ENCODE measurements at places on chromosomes 7 and 10.

GRCh38 chr7:38432671-38433070 is 159.2 kb upstream of the TARP start:
- DNase-seq, result no peak

GRCh38 chr7:36227223-36227622 is 74.2 kb downstream of the EEPD1 start:
- DNase-seq, result no peak

DNA sequence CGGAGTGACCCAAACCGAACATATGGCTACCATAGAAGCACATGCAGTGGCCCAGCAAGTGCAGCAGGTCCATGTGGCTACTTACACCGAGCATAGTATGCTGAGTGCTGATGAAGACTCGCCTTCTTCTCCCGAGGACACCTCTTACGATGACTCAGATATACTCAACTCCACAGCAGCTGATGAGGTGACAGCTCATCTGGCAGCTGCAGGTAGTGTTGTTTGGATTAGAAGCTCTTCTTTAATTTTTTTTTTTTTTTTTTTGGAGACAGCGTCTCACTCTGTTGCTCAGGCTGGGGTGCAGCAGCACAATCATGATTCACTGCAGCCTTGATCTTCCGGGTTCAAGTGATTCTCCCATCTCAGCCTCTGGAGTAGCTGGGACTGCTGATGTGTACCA is 45.8 kb downstream of the NRF1 start:
- no peak for DNase-seq

- DNase-seq, result no peak
These were observed 67.0 kb downstream of the ZRANB1 start for GRCh38 chr10:125008689-125009638.

GRCh38 chr10:76436981-76437380 is 1005.6 kb downstream of the LRMDA start:
- DNase-seq, result peak; percentile 21

DNA sequence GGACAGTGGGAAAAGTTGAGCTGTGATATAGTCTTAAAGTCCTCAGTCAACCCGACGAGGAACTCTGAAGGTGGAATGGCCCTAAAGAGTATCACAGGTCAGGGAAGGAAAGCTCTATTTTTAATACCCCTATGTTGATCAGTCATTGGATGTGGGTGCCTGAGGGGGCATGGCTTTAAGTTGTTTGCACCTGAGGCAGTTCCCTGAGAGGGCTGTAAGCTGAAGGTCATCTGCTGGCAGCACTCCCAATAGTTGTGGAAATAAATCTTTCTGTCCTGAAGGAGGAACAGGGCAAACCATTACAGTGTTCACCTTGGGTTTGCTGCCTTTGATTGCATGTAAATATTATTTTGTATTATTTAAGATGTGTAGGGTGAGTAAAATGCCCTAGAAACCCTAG is 17.8 kb upstream of the C1GALT1 start:
- no peak for DNase-seq

DNA sequence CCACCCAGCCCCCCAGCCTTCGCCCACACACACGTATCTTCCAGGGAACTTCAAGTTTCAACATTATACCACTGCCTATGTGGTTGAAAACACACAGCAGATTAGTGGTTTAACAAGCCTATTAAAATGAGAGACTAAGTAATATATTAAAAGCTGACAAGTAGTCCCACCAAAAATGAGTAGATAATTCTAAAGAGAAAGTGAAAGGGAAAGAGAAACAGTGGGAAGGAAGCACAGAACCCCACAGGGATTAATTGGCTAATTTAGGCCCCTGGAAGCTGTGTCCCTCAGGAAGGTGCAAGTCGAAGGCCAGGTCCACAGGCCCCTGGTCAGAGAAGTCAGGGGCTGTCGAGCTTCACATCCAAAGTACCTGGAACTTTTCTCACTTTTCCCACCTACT is 210.5 kb upstream of the YAE1 start:
- no peak for DNase-seq

GRCh38 chr7:80128918-80129317 is 5.7 kb upstream of the GNAI1 start:
- no peak for DNase-seq

- no peak for DNase-seq
These were observed 86.1 kb downstream of the PIP4K2A start for GRCh38 chr10:22628309-22628708.

- no peak for DNase-seq
These were observed 378.0 kb downstream of the CCSER2 start for GRCh38 chr10:84706431-84706830.

DNA sequence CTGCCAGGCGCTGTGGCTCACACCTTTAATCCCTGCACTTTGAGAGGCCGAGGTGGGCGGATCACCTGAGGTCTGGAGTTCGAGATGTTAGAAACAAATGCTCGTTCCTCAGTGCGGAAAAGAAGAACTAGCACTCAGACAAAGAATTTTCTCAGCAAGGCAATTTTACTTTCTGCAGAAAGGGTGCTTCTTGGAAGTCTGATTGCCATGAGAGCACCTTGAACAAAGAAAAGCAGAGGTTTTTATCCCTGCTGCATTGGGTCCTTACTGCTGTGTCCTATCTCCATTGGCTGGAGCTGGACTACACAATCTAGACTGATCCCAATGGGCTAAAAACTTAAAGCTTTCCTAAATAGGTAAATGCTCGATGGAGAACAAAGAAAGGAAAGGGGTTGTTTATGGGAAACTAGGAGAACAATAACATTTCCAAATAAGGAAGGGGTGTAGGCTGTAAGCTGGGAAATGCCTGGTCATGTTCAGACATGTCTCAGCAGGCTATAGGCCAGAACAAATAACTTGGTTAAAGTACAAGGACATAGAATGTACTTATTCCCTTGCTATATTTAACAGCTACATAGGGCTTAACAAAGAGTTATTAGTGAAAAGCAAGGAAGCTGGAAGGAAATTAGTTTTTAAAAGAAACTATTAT is 26.1 kb upstream of the ACTR3B start:
- DNase-seq, result no peak

GRCh38 chr7:55307123-55307916 is 57.8 kb upstream of the LANCL2 start:
- no peak for DNase-seq

- no peak for DNase-seq
These were observed 576.7 kb upstream of the POT1 start for GRCh38 chr7:125506331-125506730.

DNA sequence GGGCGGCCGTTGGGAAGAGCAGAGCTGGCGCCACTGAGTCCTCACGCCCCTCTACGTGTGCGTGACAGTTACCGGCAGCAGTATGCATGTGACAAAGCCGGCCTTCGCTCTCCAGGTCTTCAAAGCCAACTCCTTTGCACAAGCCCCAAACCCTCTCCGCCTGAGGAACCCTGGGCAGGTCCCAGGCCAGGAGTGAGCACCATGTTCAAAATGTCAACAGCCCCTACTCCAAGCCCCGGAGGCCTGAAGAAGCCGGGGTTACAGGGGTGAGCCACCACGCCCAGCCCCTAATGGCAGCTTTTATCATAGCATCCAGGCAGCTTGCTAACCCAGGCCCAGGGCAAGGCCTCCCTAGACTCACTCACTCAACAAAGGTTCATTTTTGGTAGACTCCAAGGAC is 70.8 kb downstream of the OAT start:
- no peak for DNase-seq

- DNase-seq, result no peak
These were observed 19.3 kb downstream of the VWA2 start for GRCh38 chr10:114258274-114258840.

- DNase-seq, result no peak
These were observed 317.0 kb downstream of the GLRX3 start for GRCh38 chr10:130453036-130453720.

DNA sequence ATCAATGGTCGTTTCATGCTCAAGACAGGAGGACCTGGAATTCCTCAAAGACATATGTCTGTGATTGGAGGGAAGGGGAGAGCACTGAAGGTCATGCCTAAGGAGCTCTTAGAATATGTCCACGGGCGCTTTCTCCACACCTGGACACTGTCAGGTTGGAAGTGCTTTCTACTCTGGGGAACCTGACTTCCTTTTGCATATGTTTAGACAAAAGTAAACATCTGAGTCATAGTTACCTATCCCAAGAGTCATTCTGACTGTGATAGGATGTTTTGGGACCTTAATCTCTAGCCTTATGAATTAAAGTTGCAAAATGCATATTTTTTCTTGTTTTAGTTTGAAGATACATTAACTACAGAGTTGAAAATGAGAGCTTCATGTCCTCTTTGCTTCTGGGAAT is 251.7 kb downstream of the KLF6 start:
- no peak for DNase-seq

DNA sequence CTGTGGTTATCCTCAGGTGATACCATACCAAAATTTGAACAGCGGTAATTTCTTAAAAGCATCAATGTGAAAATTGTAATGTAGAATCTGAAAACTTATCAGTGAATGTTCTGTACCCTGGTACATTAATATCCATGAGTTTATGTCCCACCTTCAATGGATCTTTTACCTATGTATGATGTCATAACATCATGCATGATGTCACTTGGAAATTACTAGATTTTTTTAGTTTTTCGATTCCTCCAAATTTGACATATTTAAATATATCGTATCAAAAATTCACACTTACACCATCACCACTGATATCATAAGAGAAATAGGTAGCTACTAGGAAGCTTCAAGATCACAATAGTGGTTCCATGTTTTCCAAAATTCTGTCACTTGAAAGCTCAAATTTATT is 95.0 kb upstream of the AKR1E2 start:
- DNase-seq, result no peak

- no peak for DNase-seq
These were observed 45.6 kb downstream of the VIPR2 start for GRCh38 chr7:159098811-159099655.

GRCh38 chr10:77087366-77087765 is 550.2 kb downstream of the KCNMA1 start:
- no peak for DNase-seq

DNA sequence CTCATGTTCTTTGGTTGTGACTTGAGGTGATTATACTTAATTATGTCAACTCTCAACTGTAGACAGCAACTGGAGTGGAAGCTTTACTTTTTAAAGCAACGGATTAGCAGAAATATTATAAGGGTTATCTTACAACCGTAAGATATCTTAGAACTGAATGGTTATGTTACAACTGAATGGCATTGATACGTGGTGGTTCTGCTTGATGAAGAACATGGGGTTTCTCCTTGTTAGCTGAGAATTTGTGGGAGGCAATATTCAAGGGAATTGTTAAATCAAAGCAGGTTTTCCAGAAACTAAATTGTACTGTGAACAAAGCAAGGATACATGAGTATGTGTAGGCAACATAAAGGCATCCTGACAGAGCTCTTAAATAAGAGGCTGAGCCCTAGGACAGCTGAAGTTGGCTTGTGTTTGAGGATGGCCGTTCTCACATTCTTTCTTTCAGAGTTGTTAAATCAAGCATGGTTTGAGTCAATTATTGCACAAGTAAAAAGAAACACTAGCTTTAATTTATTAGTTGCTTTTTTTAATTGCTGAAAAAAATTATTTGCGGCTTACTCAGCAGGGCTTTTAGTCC is 350.0 kb downstream of the PLXDC2 start:
- DNase-seq, result no peak

DNA sequence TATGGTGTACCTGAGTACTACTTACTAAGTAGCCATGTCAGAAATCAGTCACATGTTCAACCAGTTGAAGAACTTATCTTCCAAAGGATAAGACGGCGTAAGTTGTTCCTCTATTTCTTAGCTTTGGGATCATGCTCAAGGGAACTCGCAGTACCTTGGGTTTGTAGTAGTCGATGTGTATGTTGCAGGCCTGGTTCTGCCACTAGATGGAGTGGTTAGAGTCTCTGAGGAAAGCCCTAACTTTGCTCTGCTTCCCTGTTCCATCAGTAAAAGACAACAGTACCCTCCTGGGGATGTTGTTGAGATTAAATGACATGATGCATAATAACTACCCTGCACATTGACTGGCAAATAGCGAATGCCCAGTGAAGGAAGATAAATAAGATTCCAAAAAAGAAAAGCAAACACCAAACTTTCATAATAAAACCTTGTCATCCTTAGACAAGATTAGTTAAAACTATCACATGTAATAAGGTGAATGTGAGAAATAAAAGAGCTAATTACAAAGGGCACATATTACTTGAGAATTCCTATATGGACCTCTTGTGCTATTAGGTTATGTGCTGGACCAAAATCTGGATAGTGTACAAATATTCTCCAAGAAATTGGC is 165.9 kb downstream of the ABCA13 start:
- DNase-seq, result no peak

GRCh38 chr10:35386594-35387174 is 50.4 kb downstream of the CCNY start:
- DNase-seq, result no peak

- DNase-seq, result no peak
These were observed 12.0 kb downstream of the ZSCAN25 start for GRCh38 chr7:99628471-99629465.

- no peak for DNase-seq
These were observed 53.0 kb upstream of the RAB18 start for GRCh38 chr10:27451054-27451453.

DNA sequence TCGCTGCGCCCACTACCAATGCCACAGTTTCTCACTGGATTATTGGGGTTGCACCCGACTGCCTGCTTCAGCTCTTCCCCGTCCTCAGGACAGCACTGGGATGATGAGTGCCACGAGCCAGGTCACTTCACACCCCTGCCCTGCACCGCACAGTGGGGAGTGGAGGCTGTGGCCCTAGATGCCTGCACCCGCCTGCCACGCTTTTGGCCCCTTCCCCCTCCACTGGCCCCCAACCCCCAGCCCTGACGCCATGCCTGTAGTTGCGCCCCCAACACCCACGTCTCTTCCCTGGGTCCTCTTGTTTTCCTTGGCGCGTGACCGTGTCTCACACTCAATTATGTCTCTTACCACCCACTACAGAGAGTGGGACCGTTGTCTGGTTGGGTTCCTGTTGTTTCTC is 134.3 kb downstream of the VIPR2 start:
- DNase-seq, result no peak

DNA sequence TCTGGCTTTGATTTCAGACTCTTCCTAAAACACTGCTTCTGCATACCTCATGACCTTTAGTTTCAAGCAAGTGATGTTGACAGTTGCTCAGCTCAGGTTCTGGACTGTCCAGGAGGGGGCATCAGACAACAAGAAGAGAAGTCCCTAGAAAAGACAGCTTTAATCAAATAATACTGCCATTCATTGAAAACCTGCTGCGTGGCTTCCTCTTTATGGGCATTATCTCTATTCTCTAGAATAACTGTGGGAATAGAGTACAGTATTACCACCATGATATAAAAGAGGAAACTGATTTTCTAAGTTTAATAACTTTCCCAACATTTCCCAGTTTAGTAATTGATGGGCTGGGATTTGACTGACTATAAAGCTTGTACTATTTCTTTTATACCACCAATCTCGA is 170.4 kb downstream of the SNX13 start:
- DNase-seq, result peak; percentile 42

GRCh38 chr10:63681993-63682697 is 160.9 kb downstream of the REEP3 start:
- peak; percentile 55 for DNase-seq

DNA sequence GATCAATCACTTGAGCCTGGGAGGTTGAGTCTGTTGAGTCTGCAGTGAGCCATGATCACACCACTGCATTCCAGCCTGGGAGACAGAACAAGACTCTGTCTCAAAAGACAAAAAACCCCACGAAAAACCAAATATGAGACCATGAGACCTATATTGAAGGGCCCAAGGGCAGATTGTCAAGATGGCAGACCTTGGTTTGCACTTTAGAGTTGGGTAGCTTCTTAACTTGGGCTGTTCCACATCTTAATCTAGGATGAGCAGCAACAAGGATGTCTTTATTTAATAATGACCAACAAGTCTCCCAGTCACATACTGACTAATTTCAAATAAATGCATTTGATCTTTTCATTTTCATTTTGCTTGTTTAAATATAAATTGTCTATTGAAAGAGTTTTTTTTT is 43.8 kb downstream of the KAT6B start:
- no peak for DNase-seq
